ENCODE measurements at places on chromosomes 7 and 10.

DNA sequence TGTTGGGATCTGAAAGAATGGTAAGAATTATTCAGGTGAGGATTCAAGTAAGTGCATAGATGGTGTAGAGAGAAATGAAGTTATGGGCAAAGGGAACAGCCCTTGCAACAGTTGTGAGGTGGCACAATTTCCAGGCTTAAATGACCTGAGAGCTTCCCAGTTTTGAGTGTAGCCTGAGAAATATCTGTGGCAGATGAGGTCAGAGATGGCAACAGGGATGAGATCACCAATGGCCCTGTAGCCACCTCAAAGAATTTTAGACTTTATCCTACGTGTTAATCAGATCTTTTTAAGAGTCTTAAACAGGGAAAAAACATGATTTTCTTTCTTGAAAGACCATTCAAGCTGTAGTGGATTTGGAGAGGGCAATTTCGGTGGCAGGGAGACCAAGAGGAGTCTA lies 1.9 kb upstream of the NRF1 start:
- DNase-seq, result no peak

DNA sequence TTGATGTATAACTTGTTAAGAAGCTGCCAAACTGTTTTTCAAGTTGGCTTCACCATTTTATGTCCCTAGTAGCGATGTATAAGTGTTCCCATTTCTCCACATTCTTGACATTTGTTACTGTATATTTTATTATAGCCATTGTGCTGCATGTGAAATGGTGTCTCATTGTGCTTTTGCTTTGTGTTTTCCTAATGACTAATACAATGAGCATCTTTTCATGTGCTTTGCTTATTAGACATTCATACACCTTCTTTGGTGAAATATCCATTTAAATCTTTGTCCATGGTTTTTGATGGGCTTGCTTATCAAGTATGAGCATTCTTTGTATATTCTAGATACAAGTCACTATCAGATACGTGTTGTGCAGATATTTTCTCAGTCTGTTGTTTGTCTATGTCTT lies 203.0 kb downstream of the CCSER2 start:
- DNase-seq, result no peak

DNA sequence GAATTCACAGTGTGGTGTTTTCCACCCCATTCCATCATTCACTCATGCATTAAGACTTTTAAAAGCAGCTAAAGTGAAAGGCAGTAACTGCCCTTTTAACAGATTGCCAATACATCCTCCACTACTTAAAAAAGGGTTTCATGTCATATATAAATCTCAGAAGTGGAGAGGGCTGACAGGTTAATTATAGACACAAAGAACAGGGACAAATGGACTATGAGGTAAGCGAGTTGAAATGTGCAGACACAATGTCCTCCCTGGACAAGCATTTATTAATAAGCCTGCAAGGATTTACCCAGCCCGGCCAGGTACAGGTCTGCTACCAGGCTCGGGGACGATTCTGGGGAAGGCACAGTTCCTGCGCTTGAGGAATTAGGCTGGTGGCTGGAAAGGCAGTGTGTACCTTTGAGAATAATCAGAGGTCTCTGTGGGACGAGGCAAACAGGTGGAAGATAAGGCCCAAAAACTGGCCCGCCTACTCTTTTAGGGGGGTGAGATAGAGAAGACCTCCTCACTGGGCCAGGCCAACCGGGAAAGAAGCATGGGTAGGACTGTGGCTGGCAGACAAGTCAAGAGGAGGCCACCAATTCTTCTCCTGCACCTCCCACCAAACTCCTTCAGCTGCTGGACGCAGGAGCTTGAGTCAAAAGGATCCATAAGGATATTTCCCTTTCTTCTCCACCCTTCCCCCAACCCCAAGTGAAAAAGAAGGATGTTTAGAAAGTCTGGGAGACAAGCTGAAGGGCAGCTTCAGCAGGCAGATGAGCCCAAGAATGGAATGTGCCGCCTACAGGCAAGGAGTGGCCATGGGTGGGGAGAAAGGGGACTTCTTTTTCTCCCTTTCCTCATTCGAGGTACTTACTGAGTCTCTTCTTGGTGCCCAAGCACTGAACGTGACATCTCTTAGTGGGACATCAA lies 1.5 kb downstream of the PDLIM1 start:
- DNase-seq, result no peak

DNA sequence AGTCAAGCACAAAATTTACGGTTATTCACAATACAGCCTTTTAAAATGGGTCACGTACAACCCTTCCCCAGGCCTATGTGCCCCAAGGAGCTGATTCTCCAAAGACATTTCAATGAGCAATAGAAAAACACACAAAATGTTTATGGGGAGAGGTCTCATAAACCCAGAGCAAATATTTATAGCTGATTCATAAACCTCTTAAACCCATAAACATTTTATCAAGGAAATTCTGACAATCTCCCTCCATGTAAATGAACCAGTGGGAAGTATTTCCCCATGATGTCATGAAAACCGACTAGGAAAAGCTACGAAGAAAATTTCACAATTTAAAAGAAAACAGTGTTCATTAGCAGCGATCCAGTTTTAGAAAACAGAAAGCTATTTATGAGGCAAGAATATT lies 36.0 kb downstream of the SFMBT2 start:
- DNase-seq, result no peak

DNA sequence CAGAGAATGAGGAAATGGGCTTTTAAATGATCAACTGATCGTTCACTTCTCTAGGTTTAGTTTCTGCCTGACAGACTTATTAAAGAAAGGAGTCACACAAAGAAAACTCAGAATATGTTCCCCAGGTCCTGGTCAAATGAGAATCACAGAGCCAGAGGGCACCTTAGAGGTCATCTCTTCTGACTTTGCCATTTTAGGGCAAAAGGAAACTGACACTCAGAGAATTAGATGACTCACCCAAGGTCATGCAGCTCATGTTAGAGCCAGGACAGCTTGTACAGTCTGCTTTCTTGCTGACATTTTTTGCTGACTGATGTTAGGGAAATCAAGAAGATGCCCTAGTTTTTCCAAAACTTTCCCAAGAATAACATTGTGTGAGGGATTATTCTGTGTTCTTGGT lies 312.7 kb upstream of the SP8 start:
- DNase-seq, result no peak

DNA sequence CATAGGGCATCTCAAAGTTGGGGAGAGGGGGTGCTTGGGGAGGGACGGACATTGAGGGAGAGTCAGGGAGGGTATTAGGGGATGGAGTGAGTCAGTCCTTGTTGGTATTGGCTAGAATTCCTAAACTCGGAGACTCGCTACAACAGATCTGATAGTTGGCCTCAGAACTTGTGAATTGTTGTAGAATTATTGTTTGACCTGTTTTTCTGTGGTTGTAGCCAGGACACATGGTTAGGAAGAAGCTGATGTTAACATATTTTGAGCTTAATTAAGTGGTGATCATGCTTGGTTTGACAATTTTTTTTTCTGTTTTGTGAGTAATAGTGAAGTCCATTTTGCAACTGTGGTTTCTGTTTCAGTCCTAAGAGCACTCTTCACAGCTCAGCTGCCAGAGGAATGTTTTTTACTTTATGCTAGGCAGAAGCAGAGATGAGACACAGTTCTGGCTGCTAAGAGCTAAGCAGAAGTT lies 1190.3 kb upstream of the C7orf33 start:
- no peak for DNase-seq

GRCh38 chr7:74627661-74628411 lies 29.7 kb upstream of the GTF2I start:
- DNase-seq, result peak; percentile 35

- no peak for DNase-seq
Observed at GRCh38 chr10:534047-534566, 155.4 kb downstream of the DIP2C start.

DNA sequence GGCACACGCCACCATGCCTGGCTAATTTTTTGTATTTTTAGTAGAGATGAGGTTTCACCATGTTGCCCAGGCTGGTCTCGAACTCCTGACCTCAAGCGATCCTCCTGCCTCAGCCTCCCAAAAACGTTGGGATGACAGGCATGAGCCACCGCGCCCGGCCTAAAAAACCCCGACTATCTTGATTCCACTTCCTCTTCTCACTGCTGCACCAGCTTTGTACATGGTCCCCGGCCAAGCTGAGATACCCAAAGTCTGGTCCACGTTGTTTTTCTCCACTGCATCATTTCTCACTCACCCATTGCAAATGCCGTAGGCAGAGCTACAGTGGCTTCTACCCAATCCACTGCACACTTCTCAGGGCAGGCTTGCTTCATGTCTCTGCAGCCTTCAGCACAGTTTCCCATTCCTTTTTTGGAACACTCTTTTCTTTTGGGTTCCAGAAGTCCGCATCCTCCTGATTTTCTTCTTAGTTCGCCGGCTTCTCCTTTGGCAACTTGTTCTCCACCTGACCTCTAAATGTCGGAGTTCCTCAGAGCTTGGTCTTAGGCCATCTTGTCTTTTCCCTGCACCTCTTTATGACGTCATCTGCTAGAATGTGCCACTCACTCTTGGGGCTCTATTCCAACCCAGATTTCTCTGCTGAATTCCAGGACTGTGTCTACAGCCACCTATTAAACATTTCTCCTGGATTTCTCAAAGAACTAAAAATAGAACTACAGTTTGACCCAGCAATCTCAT lies 6.0 kb upstream of the GNB2 start:
- no peak for DNase-seq

DNA sequence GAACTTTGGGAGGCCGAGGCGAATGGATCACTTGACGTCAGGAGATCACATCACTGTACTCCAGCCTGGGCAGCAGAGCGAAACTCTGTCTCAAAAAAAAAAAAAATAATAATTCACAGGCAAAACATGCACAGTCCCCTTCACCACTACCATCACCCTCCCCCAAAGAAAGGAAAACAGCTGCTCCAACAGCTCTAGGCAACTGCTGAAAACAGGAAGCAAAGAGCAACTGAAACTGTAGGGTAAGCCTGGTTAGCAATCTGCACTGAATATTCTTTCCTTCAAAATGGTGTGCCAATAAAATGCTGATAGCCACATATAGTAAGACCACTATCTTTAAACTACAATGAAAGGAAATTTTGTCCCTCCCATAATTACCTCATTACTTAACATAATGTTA lies 11.8 kb downstream of the NT5C2 start:
- DNase-seq, result no peak

GRCh38 chr7:150826061-150826849 lies 25.7 kb downstream of the TMEM176A start:
- no peak for DNase-seq

DNA sequence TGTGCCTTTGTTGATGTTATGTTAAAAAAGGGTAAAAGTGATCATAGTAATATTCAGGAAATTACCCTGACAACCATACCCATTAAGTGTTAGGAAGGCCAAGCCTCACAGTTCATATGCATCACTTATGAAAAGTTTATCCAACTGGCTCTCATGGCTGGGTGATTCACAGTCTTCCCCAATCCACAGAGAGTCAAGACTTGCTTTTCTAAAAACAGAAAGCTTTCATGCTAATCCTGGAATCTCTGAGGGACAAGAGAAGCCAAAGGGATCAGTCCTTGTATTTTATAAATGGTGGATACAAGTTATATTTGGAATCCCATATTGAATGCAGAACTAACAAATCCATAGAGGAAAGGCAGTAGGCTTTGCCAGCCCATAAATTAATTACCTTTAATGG lies 218.3 kb downstream of the JAZF1 start:
- DNase-seq, result no peak

DNA sequence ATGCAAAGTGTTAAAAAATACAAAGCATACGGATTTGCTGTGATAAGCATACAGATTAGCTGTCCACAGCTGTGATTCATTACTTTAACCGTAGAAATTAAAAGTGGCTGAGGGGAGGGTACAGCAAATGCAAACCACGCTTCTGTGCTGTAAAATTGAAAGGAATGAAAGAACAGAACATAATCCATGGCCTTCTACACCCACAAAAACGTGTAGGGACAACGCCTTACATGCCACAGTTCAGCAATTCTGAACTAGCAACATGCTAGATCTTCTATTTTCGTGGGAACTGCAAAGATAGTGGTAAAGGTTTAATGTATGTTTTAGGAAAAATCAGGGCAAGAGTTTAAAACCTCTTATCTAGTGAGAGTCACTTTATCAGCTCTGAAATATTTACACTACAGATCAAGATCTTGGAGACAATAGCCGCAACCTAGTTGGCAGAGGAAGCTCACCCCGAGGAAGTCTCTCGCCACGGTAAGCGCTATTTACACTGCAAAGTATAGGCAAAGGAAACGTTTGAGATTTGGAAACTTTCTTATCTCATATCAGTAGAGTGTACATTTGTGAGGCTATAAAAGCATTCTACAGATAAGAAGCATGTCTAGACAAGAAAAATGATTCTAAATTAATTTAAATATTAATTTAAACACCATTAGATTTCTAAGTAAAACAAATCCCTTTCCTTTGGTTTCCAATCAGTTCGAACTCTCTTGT lies 193.6 kb downstream of the MLLT10 start:
- no peak for DNase-seq

DNA sequence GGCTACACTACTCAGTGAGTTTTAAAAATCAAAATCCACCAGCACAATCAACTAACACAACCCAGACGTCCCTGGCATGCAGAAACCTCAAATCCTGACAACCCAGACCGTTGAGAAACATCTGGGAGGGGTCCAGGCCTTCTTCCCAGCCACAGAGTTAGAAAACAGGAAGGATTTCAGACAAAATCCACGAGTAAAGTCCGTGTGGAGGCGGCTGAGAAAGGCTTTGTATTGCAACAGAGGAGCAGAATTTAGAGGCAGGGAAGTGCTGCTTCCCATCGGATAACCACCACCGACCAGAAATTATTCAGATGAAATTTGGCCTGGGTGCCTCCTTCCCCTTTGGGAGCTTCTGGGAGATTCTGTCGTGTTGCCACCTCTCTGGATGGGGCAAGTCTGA lies 61.5 kb downstream of the TNS3 start:
- DNase-seq, result no peak

- peak; percentile 82 for DNase-seq
Observed at GRCh38 chr10:121598263-121599249, at the start of gene FGFR2. TSS of gene FGFR2 (minus strand) at chr10:121598444. CDS start at chr10:121593817, 4,627 bp downstream.

GRCh38 chr7:103446049-103446520 lies at the start of gene SLC26A5:
TSS of gene SLC26A5 (minus strand) at chr7:103446207. CDS start at chr7:103421514, 24,693 bp downstream.
- DNase-seq, result no peak

DNA sequence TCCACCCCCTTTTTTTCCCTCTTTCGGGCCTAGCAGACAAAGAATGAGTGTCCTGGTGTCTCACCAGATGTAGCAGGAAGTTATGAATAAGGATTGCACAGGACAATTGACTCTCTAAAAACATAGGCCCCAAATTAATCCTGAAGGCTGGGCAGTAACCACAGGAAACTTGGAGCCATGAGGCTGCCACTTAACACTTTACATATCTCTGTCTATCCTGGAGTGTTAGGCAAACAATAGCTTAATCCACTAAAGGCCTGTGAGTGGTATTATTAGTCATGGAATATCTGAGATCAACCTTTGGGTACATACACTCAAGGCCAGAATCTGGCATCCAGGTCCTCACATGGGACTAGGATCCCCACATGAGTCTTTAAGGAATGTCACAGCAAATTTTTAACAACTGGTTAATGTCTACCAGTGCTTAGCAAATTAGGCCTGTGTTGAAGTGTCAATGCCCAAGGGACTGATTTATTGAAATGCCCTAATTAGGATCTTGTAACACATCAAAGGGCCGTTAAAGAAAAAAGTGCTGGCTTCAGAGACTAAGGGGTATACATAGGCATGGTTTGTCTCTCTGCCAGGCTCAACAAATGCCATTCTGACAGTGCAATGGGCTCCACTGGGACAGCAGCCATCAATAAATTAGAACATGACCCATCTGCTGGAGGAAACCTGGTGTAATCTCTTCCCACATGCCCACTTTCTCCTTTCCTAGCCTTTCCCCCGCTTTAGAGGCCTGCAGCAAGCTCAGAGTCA lies 196.7 kb upstream of the TBX20 start:
- DNase-seq, result no peak

GRCh38 chr10:127525686-127526085 lies 23.4 kb upstream of the NPS start:
- no peak for DNase-seq

- no peak for DNase-seq
Observed at GRCh38 chr10:14381475-14381874, 50.8 kb upstream of the FRMD4A start.
